ENCODE measurements at places on chromosomes 1 and 21.

- no peak overlapping the region for H3K4me3 ChIP-seq
- H3K36me3 ChIP-seq, result no peaks in the 10 kb centered on the region
- no peak overlapping the region for H3K27ac ChIP-seq
- DNase-seq, result no peak
Measured at GRCh38 chr1:230552880-230553279, 89.4 kb upstream of the COG2 start.

DNA sequence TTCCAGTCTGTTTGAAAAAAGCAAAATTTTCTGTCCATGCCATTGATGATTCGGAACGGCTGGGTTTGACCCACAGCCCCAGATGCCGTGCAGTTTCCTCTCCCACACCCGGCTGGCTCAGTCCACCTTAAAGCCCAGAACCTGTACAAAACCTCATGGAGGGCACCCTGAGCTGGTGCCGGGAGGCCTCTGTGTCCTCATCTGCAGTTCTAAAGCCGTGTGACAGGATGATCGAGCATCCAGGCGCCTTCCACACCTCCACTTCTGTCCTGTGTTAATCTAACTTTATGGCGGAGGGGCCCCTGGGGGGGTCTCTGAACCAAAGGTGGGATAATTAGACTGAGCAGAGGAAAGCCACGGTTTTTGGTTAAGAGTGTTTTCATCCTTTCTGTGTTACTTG, 49.6 kb downstream of the SLC37A1 start:
- H3K36me3 ChIP-seq, result peaks cover 2% of the 10 kb centered on the region
- no peak overlapping the region for H3K4me3 ChIP-seq

GRCh38 chr1:207286786-207287468, 34.6 kb upstream of the CD55 start:
- H3K4me3 ChIP-seq, result no peak overlapping the region
- no peaks in the 10 kb centered on the region for H3K27me3 ChIP-seq
- DNase-seq, result no peak
- no peak overlapping the region for H3K27ac ChIP-seq
- no peaks in the 10 kb centered on the region for H3K4me1 ChIP-seq

DNA sequence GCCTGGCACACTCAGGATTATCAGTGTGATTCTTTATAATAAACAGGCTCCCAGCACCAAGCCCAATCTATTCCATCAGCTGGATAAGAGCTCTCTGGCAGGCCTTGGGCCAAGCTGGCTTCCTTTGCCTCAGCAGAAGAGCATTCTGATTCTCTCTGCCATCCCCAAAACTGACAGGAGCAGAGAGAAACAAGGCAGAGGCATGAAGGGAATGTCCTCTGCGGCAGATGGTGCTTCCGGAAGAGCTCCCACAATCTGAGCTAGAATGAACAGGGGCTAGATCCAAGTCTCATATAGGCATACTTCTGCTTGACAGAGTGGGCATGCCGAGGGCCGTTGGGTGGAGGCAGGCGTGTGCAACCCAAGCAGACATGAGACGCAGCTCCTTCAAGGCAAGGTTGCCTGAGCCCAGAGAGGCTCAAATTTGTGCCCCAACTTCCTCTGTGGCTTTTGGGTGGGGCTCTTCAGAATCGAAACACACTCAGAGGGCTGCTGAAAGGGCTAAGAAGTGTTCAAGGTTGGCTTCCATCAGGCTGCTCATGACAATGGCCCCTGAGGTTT, 4.0 kb downstream of the CAPN2 start:
- peaks cover 22% of the 10 kb centered on the region for H3K4me1 ChIP-seq
- no peak overlapping the region for H3K27ac ChIP-seq
- no peak for DNase-seq
- H3K27me3 ChIP-seq, result peaks cover 71% of the 10 kb centered on the region
- no peak overlapping the region for H3K4me3 ChIP-seq

DNA sequence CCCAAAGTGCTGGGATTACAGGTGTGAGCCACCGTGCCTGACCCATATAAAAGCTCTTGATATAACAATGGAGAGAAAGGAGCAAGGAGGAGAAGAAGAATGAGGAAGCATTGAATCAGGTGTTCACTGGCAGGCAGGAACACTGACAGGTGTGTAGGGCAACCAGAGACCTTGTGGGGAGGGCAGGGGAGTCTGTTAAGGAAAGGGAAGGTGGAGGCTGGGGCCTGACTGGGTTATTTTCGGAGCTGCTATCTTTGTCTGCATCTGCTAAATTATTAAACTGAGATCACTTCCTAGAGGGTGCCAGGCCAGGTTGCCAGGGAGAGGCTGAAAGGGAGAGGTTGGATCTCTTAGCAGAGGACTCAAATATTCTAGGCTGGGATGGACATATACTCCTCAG, 6.8 kb upstream of the TRNP1 start:
- H3K36me3 ChIP-seq, result no peaks in the 10 kb centered on the region
- no peak overlapping the region for H3K27ac ChIP-seq
- H3K4me3 ChIP-seq, result no peak overlapping the region

DNA sequence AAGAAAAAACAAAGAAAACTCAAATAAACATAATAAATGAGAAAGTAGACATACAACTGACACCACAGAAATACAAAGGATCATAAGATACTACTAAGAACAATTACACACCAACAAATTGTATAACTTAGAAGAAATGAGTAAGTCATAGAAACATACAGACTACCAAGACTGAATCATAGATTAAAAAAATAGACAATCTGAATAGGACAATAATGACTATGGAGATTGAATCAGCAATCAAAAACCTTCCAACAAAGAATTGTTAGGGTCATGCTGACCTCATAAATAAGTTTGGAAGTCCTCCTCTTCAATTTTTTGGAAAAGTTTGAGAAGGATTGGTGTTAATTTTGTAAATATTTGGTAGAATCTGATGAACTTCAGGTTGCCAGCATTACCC, 159.0 kb downstream of the PTBP2 start:
- H3K4me1 ChIP-seq, result no peaks in the 10 kb centered on the region
- no peaks in the 10 kb centered on the region for H3K36me3 ChIP-seq
- DNase-seq, result no peak
- H3K4me3 ChIP-seq, result no peak overlapping the region
- no peaks in the 10 kb centered on the region for H3K27me3 ChIP-seq

GRCh38 chr21:29737186-29737585, 202.6 kb downstream of the GRIK1 start:
- no peak overlapping the region for H3K27ac ChIP-seq
- DNase-seq, result no peak
- no peaks in the 10 kb centered on the region for H3K4me1 ChIP-seq
- H3K4me3 ChIP-seq, result no peak overlapping the region
- no peaks in the 10 kb centered on the region for H3K27me3 ChIP-seq
- no peaks in the 10 kb centered on the region for H3K36me3 ChIP-seq

DNA sequence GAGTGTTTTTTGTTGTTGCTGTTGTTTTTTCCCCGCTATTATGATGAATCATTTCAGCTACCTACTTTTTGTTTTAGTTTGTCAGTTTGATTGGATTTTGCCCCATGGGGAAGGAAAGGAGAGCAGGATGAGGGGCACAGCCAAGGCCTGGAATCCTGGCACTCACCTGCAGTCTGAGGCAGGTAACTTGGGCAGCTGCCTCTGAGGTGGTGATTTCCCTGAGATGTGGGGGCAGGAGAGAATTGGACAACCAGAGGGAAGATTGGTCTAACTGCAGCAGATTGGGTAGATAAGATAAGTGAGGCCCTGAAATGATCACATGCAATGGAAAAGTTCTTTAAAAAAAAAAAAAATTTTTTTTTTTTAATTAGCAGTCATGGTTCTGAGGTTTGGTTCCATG, 1.5 kb upstream of the LAX1 start:
- no peak overlapping the region for H3K27ac ChIP-seq
- no peaks in the 10 kb centered on the region for H3K36me3 ChIP-seq
- H3K4me3 ChIP-seq, result no peak overlapping the region
- no peak for DNase-seq
- no peaks in the 10 kb centered on the region for H3K4me1 ChIP-seq
- no peaks in the 10 kb centered on the region for H3K27me3 ChIP-seq

- H3K27ac ChIP-seq, result no peak overlapping the region
- H3K4me1 ChIP-seq, result peaks cover 10% of the 10 kb centered on the region
- no peak overlapping the region for H3K4me3 ChIP-seq
- no peak for DNase-seq
- H3K27me3 ChIP-seq, result no peaks in the 10 kb centered on the region
Measured at GRCh38 chr1:55275941-55276341, 60.8 kb upstream of the USP24 start.

DNA sequence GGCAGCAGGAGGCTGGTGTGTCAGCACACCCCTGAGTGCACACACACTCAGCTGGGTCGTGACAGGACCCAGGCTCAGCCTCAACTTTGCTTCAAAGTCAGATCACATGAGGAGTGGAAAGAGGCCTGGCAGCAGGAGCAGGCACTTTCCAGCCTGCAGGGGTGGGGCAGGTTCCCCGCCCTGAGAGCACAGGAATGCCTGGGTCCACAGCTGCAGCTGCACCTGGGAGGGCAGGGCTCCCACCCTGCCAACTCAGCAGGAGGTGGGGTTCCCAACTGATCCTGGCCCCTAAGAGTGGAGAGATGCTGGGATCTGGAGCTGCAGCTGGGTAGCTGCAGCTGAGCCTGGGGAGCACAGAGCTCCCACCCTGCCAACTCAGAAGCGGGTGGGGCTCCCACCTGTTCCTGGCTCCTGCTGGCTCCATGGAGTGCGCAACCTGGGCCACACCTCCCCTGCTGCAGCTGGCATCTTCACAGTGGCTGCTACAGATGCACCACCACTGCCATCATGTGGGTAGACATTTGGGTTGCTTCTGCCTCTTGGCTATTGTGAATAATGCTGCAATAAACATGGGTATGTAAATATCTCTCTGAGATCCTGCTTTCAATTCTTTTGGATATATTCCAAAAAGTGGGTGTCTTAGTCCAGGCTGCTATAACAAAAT, 415.4 kb downstream of the TTLL7 start:
- no peak overlapping the region for H3K4me3 ChIP-seq
- H3K27ac ChIP-seq, result no peak overlapping the region
- no peaks in the 10 kb centered on the region for H3K36me3 ChIP-seq
- no peaks in the 10 kb centered on the region for H3K27me3 ChIP-seq

DNA sequence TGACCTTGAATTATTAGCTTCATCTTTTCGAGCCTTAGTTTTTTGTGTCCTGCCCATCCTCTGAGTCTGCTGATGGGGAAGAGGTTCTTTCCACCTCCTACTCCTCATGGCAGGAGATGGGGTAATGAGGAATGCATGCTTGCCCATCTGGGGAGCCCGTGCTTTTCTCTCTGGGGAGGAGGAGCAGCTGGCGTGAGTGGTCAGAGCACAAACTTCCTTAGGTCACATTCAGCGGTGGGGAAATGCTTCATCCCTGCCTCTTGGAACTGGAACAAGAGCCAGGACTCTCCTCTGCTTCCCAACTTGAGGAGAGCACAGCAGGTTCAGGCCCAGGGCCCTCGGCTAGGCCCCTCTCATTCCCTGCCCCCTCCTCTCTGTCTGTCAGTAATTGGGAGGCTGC, 155.0 kb downstream of the PCNX2 start:
- H3K4me1 ChIP-seq, result no peaks in the 10 kb centered on the region
- H3K27me3 ChIP-seq, result peaks cover 1% of the 10 kb centered on the region
- H3K36me3 ChIP-seq, result peaks cover 18% of the 10 kb centered on the region
- no peak overlapping the region for H3K27ac ChIP-seq
- no peak overlapping the region for H3K4me3 ChIP-seq

GRCh38 chr1:230793463-230793745, 46.2 kb downstream of the CAPN9 start:
- peak; percentile 31 for DNase-seq
- peaks cover 13% of the 10 kb centered on the region for H3K27me3 ChIP-seq
- no peak overlapping the region for H3K4me3 ChIP-seq

DNA sequence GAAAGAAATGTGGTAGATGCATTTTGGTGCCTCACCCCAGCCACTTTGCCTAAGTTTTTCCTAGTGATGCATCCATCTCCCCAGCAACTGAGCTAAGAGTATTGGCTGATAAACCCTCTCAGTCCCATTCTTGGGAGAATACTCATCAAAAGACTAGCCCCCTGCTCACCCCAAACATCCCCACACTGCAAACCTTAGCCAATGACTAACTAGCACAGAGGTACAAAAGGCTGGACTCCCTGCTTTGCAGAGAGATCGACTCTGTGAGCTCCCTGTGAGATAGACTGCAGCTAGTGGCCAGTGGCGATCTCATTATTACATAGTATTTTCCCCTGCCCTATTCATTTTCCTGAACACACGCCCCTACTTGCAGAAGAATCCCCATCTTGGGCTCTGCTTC, 155.3 kb downstream of the HHIPL2 start:
- no peak overlapping the region for H3K4me3 ChIP-seq
- no peaks in the 10 kb centered on the region for H3K36me3 ChIP-seq
- DNase-seq, result no peak
- no peaks in the 10 kb centered on the region for H3K27me3 ChIP-seq
- H3K27ac ChIP-seq, result no peak overlapping the region

DNA sequence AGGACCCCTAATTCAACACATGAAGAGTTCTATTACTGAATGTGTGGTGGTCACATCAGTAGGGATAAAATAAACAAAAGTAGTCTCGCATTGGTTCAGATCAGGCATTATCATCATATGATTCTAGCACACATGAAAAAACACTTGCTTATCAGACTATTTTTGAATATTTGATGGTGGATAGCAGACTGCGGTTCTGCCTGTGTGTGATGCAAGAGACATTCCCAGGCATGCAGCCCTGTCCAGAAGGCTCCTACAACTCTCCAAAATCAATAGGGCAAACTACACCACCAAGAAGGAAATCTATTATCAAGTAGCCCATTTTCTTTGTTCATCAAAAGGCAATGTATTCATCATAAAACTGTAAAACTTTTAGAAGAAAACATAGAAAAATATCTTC, 304.7 kb downstream of the DUSP10 start:
- no peaks in the 10 kb centered on the region for H3K4me1 ChIP-seq
- H3K36me3 ChIP-seq, result no peaks in the 10 kb centered on the region
- H3K27me3 ChIP-seq, result no peaks in the 10 kb centered on the region
- no peak overlapping the region for H3K27ac ChIP-seq

DNA sequence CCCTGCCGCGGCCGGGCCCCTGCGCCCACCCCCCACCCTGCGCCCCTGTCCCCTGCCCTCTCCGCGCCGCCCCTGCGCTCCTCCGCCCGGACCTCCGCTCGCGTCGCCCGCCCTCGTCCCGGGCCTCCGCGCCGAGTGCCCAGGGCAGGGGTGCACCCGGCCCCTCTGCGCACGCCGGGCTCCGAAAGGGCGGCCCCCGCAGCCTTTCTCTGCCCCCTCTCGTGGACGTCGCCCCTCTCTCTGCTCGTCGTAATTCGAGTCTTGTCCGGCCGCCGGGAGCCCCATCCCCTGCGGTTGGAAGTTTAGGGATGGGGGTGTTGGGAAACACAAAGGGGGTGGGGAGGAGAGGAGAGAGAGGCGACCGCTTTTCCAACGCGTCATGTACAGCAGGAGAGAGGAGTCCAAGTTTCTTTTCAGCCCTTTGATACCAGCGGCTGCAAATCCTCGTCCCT, 407 bp downstream of the GALNT2 start:
- H3K27ac ChIP-seq, result peak overlapping the region; percentile 5
- H3K4me3 ChIP-seq, result peak overlapping the region; percentile 75
- DNase-seq, result peak; percentile 63
- H3K27me3 ChIP-seq, result no peaks in the 10 kb centered on the region
- no peaks in the 10 kb centered on the region for H3K36me3 ChIP-seq
- peaks cover 8% of the 10 kb centered on the region for H3K4me1 ChIP-seq

GRCh38 chr1:106926803-106927582, 129.5 kb upstream of the PRMT6 start:
- H3K4me3 ChIP-seq, result no peak overlapping the region
- H3K27me3 ChIP-seq, result no peaks in the 10 kb centered on the region
- DNase-seq, result no peak
- no peaks in the 10 kb centered on the region for H3K36me3 ChIP-seq
- no peak overlapping the region for H3K27ac ChIP-seq

Measured in H1 (cell line).